ENCODE measurements at places on chromosomes 1 and 21. TPM values are rescaled to one million over a fixed set of nuclear protein-coding genes. Genes with fewer than 3 reads are reported as not detected.

- DNase-seq, result no peak
Observed at GRCh38 chr1:245807954-245808719, 653.4 kb downstream of the KIF26B start.

- no peak for DNase-seq
Observed at GRCh38 chr1:160101717-160102522, 3.5 kb upstream of the IGSF8 start.

DNA sequence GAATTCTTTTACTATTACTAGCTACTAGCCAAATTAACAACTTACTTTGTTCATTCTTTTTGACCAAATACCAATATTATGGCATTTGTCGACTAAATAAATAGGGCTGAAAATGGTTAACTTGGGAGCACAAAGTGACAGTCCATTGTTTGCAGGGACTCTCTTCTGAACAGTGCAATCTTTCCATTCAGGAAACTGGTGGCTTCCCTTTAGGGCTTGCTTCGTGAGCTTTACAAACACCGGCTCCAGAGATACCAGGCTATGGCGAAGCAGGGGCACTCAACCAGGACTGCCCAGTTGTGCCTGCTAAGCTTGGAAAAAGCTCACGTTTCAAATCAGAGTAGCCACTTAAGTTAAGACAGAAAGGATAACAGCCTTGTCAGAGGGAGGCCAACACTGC, 12.3 kb downstream of the RAB42 start:
- no peak for DNase-seq

- no peak for DNase-seq
Observed at GRCh38 chr1:204568576-204569315, 52.5 kb downstream of the MDM4 start.

DNA sequence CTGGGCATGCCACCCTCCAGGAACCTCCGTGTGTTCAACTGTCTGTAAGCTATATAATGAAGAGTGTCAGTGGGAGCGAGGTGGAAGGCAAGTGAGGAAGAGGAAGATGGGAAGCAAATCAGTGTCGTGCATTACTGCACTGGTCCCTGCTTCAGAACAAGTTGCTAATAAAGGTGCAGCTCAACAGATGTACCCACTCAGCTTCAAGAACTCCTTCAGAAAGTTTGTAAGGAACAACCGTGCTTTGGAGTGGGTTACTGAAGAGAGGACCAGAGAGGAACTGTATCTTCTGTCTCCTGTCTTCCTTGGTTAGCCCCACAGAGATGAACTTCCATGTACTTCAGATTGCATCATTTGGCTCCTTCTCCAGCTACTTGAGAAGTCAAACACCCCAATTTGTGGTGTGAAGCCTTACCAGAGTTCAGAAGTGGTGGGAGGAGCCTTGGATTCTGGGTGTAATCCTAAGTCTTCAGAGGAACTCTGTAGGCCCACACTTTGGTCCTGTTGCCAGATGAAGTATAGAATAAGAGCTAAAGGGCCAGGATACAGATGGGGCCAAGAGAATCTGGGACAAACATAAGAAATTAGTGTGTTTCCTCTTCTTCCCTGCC, 290.5 kb upstream of the PROX1 start:
- no peak for DNase-seq

DNA sequence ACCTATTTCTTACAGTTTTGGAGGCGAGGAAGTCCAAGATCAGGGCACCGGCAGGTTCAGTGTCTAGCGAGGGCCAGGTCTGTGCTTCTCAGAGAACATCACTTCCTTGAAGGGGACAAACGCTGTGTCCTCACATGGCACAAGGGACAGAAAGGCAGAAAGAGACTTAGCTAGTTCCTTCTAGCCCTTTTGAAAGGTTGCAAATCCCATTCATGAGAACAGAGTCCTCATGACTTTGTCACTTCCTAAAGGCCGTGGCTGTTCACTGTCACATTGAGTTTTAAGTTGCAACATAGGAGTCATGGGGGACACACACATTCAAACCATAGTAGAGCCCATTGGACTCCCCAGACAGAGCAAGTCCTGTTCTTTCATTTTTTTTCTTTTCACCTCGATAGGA, 27.4 kb downstream of the PER3 start:
- DNase-seq, result no peak

- no peak for DNase-seq
Observed at GRCh38 chr1:104923075-104923474, 1173.4 kb downstream of the AMY1C start.

GRCh38 chr1:54965624-54966340, 14.6 kb upstream of the TMEM61 start:
- DNase-seq, result no peak

- no peak for DNase-seq
Observed at GRCh38 chr21:40647706-40648105, 199.3 kb downstream of the DSCAM start.

- no peak for DNase-seq
Observed at GRCh38 chr1:54228638-54229079, 28.7 kb downstream of the MRPL37 start.

DNA sequence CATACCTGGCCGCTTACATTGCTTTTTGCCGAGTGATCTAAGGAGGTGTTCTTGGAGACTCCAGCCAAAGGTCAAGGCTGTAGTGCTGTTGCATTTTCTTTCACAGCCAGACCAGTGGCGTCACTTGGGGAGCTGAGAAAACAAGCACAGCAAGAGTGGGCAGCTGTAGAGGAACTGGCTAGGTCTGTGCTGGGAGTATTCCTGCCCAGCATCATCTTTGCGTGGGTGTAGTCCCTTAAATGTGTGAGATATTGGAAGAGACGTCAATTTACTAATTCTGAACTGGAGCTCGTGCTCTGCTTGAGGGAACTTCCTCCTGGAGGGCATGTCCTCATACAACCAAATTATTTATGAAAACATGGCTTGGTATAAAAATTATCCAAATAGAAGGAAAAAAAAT, 10.2 kb downstream of the UBIAD1 start:
- DNase-seq, result no peak

DNA sequence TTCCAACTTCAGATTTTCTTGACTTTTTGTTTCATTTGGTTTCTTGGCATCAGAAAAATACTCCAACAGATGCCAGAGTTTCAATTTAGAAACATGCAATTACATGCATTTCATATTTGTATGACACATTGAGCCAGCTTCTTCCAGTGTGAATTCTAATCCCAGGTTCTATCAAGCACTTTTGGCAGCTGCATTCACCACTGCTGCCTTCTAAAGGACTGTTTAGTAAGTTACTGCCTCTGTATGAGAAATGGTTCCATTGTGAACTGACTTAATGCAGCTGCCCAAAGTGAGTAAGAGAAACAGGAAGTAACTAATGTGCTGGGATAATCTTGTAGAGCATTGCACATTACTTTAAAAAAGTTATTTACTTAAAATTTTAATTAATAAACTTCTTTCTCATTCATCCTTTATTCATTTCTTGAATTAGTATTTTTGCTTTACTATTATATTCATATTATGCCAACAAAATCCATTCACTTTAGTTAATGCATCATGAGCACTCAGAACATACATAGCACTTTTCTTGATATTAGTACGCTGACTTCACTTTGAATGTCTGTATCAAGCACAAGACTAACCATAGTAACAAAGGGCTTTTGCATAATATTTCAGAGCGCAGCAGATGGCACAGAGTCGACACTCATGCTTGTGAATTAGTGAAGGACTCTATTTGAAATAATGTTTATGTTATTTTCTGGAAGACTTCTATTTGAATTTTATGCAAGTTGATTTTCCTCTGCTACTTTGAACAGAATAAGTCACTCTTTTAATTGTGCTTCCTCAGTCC, 9.8 kb downstream of the RGS18 start:
- no peak for DNase-seq

DNA sequence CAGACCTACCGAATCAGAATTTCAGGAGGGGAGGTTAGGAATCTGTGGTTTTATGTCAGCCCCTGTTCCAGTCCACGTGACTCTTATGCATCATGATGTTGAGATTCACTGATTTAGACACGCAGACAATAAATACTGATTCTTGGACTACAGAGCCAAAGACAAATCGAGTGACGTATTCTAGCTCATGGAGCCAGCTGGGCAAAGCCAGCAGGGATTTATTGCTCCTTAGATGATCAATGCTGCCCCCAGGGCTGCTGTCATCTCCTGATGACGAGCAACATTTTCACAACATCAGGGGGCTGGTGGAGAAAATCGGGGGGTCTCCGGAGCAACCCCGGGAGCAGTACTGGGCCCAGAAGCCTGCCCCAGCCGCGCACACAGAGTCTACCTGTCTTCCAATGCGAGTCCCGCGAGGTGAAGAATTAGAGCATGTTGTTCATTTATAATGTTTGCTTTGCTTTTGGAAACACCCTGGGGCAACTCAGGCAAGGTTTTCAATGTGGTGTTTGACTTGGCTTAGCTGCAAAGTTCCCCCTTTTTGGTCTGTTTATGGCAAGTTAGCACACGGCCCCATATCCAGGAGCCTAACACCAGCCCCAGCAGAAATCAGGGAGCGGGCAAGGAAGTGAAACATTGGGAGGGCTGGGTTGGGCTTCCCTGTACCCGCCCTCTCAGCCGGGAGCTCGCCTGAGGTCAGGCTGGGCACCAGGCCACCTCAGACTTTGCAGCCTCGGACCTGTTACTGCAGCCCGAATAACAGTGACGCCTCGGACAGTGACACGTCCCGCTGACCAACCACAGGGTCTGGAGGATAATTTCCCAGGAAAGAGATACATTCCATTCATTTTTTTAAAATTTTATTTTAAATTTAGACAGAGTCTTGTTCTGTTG, 19.9 kb upstream of the CLDN14 start:
- no peak for DNase-seq

GRCh38 chr1:230072866-230073265, 5.8 kb downstream of the GALNT2 start:
- DNase-seq, result no peak

- no peak for DNase-seq
Observed at GRCh38 chr1:109714661-109715372, 2.8 kb downstream of the GSTM5 start.

- DNase-seq, result no peak
Observed at GRCh38 chr1:51312718-51313117, 17.6 kb downstream of the TTC39A start.

DNA sequence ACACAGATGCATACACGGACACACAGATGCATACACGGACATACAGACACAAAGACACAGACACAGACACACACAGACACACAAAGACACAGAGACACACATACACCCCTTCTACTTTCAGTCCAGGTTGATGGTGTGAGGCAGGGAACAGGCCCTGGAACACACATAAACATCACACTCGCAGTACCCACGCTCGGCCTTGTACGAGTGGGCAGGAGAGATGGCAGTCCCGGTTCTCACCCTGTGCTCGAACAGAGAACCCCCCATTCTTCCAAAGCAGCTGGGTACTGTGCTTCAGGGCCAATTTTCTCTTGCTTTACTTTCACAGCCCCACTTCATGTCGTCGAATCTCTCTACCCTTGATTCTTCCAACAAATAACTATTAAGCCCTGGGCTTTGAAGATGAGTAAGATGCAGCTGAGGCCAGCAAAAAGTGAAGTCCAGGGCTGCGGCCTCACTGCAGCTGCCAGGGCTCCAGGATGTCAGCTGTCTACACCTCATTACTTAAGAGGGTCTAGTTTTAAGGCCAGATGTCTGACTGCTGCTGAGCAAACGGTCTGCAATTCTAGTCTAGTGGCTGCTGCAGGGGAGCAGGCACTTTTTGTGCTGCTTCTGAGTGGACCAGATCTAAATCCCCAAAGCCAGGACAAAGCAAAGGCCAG, 90.1 kb downstream of the PGBD5 start:
- DNase-seq, result no peak

DNA sequence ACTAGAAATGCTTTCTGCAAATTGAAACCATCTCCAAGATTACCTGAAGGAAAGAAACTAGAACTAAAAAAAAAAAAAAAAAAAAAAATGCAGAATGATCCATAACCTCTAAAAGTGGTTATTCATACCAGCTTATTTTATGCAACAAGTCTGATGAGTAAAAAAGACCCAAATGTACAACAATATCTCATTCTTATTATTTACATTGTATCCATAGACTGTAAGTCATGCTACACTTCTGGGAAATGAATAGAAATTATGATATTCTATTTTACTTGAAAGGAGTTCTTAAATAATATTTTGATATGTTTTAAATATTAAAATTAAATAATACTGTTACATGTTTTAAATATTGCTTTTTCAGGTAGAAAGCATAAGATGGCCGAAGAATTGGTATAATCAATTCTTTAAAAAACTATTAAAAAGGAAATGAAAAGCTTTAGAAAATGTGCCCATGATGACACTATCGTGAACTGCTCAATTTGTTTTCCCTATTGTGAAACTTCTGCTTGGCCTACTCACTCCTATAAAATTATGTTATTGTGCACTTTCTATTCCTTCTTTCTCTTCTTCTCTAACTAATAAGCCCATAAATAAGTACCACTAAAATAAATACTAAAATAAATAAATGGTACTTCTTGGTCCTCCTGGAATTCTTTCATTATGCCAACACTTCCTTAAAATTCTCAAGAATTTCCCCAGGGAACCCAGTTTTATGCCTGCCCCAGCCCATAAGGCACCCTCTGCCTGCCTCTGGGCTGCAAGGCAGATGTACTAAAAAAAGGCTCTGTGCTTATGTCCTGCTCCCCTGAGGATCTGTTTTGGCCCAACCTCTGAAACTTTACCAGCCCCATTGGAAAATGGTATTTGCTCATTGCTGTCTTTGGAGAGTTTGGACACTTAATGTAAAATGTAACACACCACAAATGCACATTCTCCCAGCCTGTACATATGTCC, 18.1 kb downstream of the SAMSN1 start:
- no peak for DNase-seq

DNA sequence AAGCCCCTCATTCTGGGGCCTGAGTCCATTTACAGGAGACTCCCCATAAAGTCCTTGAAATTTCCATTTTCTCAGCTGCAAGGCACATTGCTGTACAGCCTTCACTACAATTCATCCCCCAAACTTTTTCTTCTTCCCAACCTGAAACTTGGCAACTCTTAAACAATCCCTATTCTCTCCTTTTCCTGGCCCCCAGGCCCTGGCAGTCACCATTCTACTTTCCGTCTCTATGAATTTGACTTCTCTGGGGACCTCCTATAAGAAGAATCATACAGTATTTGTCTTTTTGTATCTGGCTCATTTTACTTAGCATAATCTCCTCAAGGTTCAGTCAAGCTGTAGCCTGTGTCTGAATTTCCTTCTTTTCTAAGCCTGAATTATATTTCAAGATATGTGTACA, 332.9 kb downstream of the PCP4 start:
- no peak for DNase-seq

DNA sequence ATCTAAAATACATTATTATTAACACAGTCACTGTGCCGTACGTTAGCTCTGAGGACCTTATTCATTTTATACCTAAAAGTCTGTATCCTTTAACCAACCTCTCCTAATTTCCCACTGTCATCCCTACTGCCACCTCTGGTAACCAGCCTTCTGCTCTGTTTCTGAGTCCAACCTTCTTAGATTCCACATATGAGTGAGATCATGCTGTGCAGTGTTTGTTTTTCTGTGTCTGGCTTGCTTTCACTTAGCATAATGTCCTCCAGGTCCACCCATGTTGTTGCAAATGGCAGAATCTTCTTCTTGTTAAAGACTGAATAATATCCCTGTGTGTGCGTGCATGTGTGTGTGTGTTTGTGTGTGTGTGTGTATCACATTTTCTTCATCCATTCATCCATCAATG, 64.2 kb downstream of the ETS2 start:
- no peak for DNase-seq

GRCh38 chr1:81690676-81691453, 109.9 kb upstream of the ADGRL2 start:
- no peak for DNase-seq

The HCRTR1 gene
- total RNA-seq, result not detected

The SNX7 gene
- 1.1 TPM for total RNA-seq

The LDLRAD1 gene
- not detected for total RNA-seq

The ECM1 gene
- 1.3 TPM for total RNA-seq

The PARS2 gene
- 5.1 TPM for total RNA-seq

The PPFIA4 gene
- 1.9 TPM for total RNA-seq

The LYPD8 gene
- not detected for total RNA-seq

The OR2T33 gene
- not detected for total RNA-seq

The MIA3 gene
- total RNA-seq, result 55.1 TPM

The PTGFRN gene
- total RNA-seq, result 20.3 TPM

The EPHB2 gene
- not detected for total RNA-seq

Measured in activated naive CD4-positive, alpha-beta T cell treated with anti-CD3 and anti-CD28 coated beads, Interleukin-2, amount 50 U/mL, for 72 hours (primary cell).